ENCODE measurements at places on chromosomes 2 and 18.

- no peak for DNase-seq
- no peak overlapping the region for H3K27ac ChIP-seq
- H3K4me3 ChIP-seq: no peak overlapping the region
- H3K36me3 ChIP-seq: peaks cover 2% of the 10 kb centered on the region
- H3K4me1 ChIP-seq: no peaks in the 10 kb centered on the region
- no peaks in the 10 kb centered on the region for H3K27me3 ChIP-seq
These were observed 17.1 kb downstream of the GATA6 start for GRCh38 chr18:22186484-22186971.

GRCh38 chr18:35917043-35917442, 55.4 kb upstream of the RMP24 start:
- no peak overlapping the region for H3K27ac ChIP-seq
- no peak for DNase-seq
- no peaks in the 10 kb centered on the region for H3K4me1 ChIP-seq
- no peaks in the 10 kb centered on the region for H3K36me3 ChIP-seq

- DNase-seq: no peak
- H3K4me3 ChIP-seq: no peak overlapping the region
- H3K27ac ChIP-seq: no peak overlapping the region
- peaks cover 12% of the 10 kb centered on the region for H3K4me1 ChIP-seq
- peaks cover 36% of the 10 kb centered on the region for H3K36me3 ChIP-seq
These were observed 15.2 kb downstream of the NFATC1 start for GRCh38 chr18:79410731-79411613.

DNA sequence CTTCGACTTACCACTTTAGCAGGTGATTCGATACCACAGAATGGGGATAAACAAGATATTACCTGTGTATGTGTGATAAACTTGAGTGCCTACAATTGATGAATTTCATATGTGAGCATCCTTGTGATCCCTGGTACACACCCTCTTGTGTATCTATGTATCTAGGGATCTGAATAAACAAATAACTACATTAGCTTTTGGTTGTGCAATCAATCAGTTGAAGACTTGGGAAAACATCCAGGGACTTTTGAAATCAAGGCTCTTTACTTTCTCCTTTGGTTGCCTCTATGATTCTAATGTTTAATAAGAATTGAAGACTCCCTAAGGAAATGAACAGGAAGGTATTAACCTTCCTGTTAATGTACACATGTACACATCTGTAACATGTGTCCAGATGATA, 97.3 kb upstream of the DCC start:
- H3K36me3 ChIP-seq: no peaks in the 10 kb centered on the region
- H3K27ac ChIP-seq: no peak overlapping the region
- no peaks in the 10 kb centered on the region for H3K27me3 ChIP-seq

DNA sequence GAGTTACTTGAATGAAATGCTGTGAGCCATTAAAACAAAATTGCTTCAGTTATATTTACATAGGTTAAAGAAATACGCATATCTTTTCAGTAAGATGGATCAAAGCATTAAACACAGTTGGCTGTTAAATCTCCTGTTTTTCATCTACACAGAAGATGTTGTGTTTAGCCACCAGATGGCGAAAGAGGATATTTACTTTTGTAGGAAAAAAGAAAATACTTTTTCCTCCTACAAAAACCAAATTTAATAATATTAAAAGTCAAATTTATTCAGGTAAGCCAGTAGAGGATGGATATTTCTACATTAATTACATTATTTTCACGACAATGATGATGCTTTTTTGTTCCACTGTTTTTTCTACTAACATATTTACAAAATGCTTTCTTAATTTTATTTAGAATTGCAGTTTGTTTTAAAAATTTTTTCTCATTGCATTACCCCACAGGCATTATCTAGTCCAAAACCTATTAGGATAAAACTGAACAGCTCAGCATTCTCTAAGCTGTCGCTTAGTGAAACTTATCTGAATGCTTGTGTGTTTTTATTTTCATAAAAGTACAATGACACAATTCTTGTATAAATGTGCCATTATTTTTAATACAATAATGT, 173.7 kb downstream of the ASXL3 start:
- no peaks in the 10 kb centered on the region for H3K36me3 ChIP-seq
- H3K27me3 ChIP-seq: no peaks in the 10 kb centered on the region
- H3K4me3 ChIP-seq: no peak overlapping the region
- H3K27ac ChIP-seq: no peak overlapping the region

GRCh38 chr2:127308586-127309138, 14.7 kb upstream of the ERCC3 start:
- peaks cover 41% of the 10 kb centered on the region for H3K36me3 ChIP-seq
- no peaks in the 10 kb centered on the region for H3K27me3 ChIP-seq
- no peak overlapping the region for H3K27ac ChIP-seq
- DNase-seq: no peak
- no peaks in the 10 kb centered on the region for H3K4me1 ChIP-seq

DNA sequence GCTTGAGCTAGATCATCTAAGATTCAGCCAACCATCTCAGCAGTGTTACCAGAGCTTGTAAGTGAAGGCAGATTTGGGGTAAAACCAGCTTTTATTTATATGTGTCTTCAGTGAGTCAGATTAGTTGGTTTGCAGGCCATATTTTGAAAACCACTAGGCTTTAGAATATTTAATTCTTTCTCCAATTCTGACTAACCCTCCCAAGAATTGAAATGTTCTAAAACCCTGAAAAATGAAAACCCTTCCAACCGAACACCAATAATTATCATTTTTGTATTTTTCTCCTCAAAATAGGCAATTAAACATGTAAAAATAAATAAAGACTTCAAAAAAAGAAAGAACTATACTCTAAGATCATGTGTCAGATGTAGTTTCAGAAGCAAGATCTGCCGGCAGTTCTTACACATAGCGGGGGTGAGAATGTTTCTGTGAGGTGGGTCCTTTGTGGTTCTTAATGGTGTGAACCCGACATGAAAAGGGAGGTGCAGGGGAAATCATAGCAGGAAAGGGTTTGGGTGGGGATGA, 14.2 kb downstream of the PLEK start:
- peak overlapping the region; percentile 84 for H3K27ac ChIP-seq
- peaks cover 63% of the 10 kb centered on the region for H3K36me3 ChIP-seq
- no peaks in the 10 kb centered on the region for H3K27me3 ChIP-seq
- peak overlapping the region; percentile 63 for H3K4me3 ChIP-seq

GRCh38 chr2:59463426-59463825, 1090.0 kb downstream of the BCL11A start:
- no peak for DNase-seq
- no peak overlapping the region for H3K27ac ChIP-seq

- DNase-seq: no peak
- no peak overlapping the region for H3K27ac ChIP-seq
- no peaks in the 10 kb centered on the region for H3K27me3 ChIP-seq
- peaks cover 14% of the 10 kb centered on the region for H3K4me1 ChIP-seq
These were observed 23.5 kb upstream of the MTERF4 start for GRCh38 chr2:241125626-241126025.

DNA sequence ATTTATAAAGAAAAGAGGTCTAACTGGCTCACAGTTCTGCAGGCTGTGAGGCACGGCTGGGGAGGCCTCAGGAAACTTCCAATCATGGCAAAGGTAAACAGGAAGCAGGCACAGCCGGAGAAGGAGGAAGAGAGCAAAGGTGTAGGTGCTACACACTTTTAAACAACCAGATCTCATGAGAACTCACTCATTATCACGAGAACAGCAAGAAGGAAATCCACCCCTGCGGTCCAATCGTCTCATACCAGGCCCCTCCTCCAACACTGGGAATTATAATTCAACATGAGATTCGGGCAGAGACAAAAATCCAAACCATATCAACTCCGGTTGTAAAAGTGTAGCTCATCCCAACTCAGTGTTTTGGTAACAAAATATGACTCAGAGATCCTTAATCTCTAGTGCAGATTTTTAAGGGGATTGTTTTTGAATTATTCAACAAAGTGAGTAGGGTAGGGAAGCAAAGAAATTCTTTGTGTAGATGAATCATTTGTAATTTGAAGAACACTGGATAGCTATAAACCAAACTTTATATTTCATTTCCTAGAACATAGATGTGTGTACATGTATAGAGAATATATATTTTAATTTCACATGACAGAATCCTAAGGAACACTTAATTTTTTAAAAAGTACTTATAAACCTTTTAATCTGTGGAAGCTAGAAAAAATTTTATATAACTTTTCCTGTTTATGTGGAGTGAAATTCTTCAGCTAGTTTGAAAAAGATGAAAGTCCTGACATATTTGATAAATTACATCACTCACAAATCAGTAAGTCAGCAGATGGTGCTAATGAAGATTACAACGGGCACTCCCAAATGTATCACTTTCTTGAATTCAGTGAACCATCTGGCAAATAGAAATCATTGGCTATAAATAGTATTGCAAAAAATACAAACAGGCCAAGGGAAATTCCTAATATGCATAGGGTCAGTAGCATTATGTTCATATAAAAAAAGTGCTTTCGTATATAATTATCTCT, 130.1 kb downstream of the OLA1 start:
- no peaks in the 10 kb centered on the region for H3K4me1 ChIP-seq
- H3K27ac ChIP-seq: no peak overlapping the region
- no peaks in the 10 kb centered on the region for H3K27me3 ChIP-seq
- no peak overlapping the region for H3K4me3 ChIP-seq

GRCh38 chr18:52615321-52615720, 275.3 kb downstream of the DCC start:
- no peaks in the 10 kb centered on the region for H3K36me3 ChIP-seq
- H3K27ac ChIP-seq: no peak overlapping the region
- DNase-seq: no peak
- no peaks in the 10 kb centered on the region for H3K27me3 ChIP-seq
- no peak overlapping the region for H3K4me3 ChIP-seq
- no peaks in the 10 kb centered on the region for H3K4me1 ChIP-seq

GRCh38 chr18:33114749-33115148, 325.8 kb downstream of the CCDC178 start:
- H3K27ac ChIP-seq: no peak overlapping the region
- no peaks in the 10 kb centered on the region for H3K36me3 ChIP-seq
- no peak overlapping the region for H3K4me3 ChIP-seq
- H3K4me1 ChIP-seq: no peaks in the 10 kb centered on the region
- DNase-seq: no peak
- H3K27me3 ChIP-seq: no peaks in the 10 kb centered on the region

DNA sequence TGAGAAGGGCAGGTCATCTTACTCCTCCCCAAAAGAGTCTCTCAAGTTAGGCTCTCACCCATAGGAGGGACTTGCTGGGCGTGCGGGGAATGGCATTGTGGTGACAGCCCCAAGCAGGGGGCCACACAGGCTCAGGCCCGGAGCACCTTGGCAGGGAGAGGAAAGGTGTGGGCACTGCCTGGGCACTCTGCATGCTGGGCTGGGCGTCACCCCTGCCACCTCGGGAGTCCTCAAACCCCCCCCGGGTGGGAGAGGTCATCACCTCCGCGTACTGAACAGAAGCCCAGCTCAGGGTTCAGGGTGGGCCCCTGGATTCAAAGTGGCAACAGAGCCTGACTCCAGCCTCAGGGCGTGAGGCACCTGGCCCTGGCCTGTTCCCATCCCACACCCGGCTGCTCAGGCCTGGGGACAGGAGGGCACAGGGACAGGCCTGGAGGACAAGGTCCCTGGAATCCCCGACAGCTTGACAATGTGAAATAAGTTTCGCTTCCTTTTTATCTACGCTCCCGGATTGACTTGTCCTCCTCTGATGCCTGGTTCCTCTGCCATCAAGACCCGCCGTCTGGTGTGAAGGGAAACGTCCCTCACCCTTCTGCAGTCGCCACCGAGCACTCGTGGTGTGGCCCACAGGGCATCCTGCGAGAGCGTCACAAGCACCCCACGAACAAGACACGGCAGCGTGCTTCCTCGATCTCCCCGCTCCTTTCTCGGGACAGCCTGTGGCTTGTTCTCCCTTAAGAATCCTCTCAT, 97.8 kb downstream of the HDAC4 start:
- peak overlapping the region; percentile 38 for H3K27ac ChIP-seq
- no peaks in the 10 kb centered on the region for H3K27me3 ChIP-seq
- H3K4me3 ChIP-seq: no peak overlapping the region

DNA sequence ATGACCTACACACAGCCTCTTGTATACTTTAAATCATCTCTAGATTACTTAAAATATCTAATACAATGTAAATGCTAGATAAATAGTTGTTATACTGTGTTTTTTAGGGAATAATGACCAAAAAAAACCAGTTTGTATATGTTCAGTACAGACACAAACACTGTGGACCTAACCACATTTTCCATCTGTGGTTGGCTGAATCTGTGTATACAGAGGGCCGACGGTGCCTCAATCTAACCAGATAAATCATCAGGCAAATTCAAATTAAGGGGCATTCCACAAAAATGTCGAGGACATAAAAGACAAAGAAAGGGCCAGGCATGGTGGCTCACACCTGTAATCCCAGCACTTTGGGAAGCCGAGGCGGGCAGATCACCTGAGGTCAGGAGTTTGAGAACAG, 14.1 kb downstream of the MGAT4A start:
- H3K27me3 ChIP-seq: no peaks in the 10 kb centered on the region
- H3K4me1 ChIP-seq: peaks cover 66% of the 10 kb centered on the region
- DNase-seq: no peak

DNA sequence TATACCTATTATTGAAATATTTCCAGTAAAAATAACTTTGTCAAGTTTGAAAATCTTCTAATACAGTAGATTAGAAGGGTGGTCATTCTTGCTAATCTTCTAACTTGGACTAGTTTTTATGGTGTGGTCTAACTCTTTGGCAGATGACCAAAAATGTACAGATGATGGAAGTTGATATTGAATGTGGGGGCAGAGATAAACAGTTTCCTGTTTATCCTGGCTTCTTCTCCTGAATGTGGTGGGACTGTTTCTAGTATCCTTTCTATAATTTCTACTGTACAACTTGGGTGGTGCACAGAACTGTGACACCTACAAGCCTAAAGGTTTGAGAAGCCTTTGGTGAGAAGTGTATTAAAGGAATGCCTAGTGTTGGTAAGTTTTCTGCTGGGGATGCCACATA, 178.7 kb downstream of the PDE11A start:
- H3K36me3 ChIP-seq: no peaks in the 10 kb centered on the region
- no peak overlapping the region for H3K27ac ChIP-seq
- DNase-seq: no peak
- H3K4me3 ChIP-seq: no peak overlapping the region
- peaks cover 17% of the 10 kb centered on the region for H3K27me3 ChIP-seq

GRCh38 chr2:227507963-227508362, 36.0 kb downstream of the AGFG1 start:
- H3K4me1 ChIP-seq: peaks cover 75% of the 10 kb centered on the region
- no peak overlapping the region for H3K27ac ChIP-seq
- peak overlapping the region; percentile 1 for H3K4me3 ChIP-seq

DNA sequence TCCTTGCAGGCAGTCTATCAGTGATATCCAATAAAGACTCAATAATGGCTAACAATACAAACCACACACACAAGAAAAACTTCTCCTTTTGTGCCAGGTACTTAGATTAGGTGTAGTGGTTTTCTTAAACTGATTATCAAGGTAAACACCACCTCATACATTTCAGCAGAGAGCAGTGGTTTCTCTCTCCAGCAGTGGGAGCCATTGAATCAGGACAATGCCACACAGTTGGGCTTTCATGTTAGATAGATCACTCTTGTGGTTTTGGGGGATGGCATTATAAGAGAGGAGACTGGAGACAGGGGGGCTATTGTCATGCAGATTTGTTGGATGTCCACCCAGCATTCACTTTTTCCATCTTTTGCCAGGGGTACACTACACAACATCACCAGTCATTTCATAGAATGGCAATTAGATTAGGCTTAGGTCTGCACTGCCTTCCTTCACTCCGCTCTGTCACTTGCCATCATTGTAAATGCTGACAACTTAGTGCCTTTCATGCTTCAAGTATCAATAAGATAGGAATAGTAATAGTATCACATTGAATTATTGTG, 13.6 kb upstream of the IRS1 start:
- peaks cover 39% of the 10 kb centered on the region for H3K27me3 ChIP-seq
- H3K4me1 ChIP-seq: no peaks in the 10 kb centered on the region
- H3K36me3 ChIP-seq: peaks cover 3% of the 10 kb centered on the region
- H3K27ac ChIP-seq: no peak overlapping the region
- no peak overlapping the region for H3K4me3 ChIP-seq

- H3K4me1 ChIP-seq: peaks cover 27% of the 10 kb centered on the region
- H3K27ac ChIP-seq: peak overlapping the region; percentile 97
- DNase-seq: peak; percentile 79
- peak overlapping the region; percentile 81 for H3K4me3 ChIP-seq
- no peaks in the 10 kb centered on the region for H3K27me3 ChIP-seq
These were observed 209.4 kb upstream of the CXCR4 start for GRCh38 chr2:136327162-136327852.
